ENCODE measurements at places on chromosomes 16 and 17. TPM values are rescaled to one million over a fixed set of nuclear protein-coding genes. Genes with fewer than 3 reads are reported as not detected.

DNA sequence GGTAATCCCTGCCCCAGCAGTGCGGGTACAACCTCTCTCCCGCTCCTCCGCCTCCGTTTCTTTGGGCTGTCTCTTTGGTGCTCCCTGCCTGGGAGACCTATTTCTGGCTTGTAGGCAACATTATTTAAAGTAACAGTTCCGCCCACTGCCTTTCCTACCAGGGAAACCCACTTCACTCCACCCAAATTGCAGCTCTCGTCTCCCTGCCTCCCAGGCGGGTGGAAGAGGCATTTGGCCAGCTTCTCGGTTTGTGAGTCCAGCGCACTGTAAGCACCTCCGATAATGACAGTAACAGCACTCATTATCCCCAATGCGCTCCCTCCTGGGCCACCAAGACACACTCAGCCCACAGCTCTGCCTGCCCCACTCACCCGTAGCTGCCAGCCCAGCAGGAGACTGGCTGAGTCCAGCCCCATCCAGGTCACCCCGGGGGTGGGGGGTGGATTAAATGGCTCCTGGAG lies 165.1 kb upstream of the CDC42EP4 start:
- no peaks in the 10 kb centered on the region for H3K36me3 ChIP-seq
- H3K27me3 ChIP-seq: no peaks in the 10 kb centered on the region
- H3K4me1 ChIP-seq: peaks cover 3% of the 10 kb centered on the region
- H3K4me3 ChIP-seq: no peak overlapping the region

DNA sequence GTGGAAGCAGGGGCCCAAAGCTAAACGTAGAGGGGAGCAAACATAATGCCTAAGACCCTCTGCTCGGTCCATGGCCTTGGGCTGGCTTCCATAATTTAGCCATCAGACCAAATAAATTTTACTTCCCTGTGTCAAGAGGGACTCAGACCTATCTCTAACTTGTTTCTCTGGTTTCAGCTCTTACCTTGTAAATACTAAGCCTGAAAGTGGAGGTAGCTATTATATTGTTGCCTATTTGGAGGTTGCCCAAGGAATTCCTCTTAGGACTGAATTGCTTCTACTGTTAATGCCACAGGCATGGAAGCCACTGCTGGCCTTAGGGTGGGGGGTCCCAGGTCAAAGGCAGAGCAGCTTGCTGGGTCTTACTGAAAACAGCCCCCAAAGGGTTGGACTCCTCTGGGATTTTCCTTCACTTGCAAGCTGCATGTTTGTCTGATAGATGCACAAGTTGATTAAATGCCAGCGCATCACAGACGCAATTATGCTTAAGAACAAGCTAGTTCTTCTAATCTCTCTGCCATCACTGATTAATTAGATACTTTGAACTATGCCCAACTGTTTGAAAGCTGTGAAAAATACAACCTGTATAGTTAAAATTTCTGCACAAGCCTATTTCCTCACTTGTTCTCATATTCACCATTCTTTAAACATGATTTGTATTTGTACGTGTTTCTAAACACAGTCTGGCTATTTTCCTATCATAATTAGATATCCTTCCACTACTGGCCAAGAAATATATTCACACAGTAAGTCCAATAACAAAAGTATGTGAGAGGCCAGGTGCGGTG lies 67.9 kb upstream of the HAS3 start:
- H3K4me3 ChIP-seq: no peak overlapping the region
- H3K36me3 ChIP-seq: peaks cover 7% of the 10 kb centered on the region
- no peak overlapping the region for H3K27ac ChIP-seq
- no peaks in the 10 kb centered on the region for H3K4me1 ChIP-seq
- no peak for DNase-seq

DNA sequence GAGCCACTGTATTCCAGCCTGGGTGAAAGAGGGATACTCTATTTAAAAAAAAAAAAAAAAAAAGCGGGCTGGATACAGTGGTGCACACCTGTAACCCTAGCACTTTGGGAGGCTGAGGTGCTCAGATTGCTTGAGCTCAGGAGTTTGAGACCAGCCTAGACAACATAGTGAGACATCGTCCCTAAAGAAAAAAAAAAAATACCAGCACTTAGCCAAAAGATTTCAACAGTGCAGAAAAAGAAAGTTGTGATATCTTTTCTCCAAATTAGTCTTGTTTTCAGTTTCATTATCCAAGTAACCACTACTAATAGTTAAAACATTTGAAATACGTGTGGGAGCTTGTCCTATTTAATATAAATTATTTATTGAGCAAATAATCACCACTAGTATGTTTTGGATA lies 48.7 kb downstream of the TENT4B start:
- H3K4me1 ChIP-seq: peaks cover 24% of the 10 kb centered on the region
- DNase-seq: no peak
- no peaks in the 10 kb centered on the region for H3K27me3 ChIP-seq
- H3K4me3 ChIP-seq: no peak overlapping the region
- H3K36me3 ChIP-seq: no peaks in the 10 kb centered on the region

DNA sequence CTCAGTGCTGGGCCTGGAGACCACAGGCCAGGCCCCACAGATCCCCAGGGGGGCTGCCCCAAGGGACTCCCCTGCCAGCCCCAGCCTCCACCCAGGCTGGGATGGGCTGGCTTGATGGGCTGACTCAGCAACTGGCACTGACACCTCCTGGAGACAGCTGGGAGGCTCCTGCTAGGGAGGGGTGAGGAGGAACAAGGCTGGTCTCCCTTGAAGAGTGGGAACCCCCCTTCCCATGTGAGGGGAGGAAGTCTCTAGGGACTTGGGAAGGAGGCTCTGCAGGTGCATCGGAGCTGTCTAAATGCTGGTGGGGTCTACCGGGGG lies 10.4 kb downstream of the NHERF1 start:
- no peaks in the 10 kb centered on the region for H3K27me3 ChIP-seq
- peaks cover 45% of the 10 kb centered on the region for H3K4me1 ChIP-seq
- peak overlapping the region; percentile 62 for H3K27ac ChIP-seq
- no peak for DNase-seq

GRCh38 chr17:51674579-51675255 lies 414.4 kb downstream of the UTP18 start:
- H3K36me3 ChIP-seq: no peaks in the 10 kb centered on the region
- no peak overlapping the region for H3K4me3 ChIP-seq
- H3K27ac ChIP-seq: no peak overlapping the region
- DNase-seq: no peak
- H3K27me3 ChIP-seq: no peaks in the 10 kb centered on the region
- no peaks in the 10 kb centered on the region for H3K4me1 ChIP-seq

DNA sequence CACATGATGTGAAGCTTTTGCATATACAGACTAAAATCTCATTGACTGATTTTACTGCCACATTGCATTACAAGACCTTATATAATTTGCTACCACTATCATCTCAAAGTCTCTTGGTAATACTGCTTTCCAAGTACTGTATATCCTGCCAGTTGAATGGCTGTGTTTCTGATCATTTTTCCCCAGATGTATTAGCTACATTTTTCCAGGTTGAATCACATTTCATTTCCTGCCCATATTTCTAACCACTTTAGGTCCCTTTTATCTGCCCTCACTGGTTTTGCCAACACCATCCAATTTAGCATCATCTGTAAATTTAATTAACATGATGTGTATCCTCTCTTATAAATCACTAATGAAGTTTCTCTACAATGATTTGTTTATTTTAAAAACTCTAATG lies 365.7 kb upstream of the PMFBP1 start:
- no peak overlapping the region for H3K27ac ChIP-seq
- no peaks in the 10 kb centered on the region for H3K4me1 ChIP-seq
- DNase-seq: no peak
- H3K27me3 ChIP-seq: no peaks in the 10 kb centered on the region

- no peak overlapping the region for H3K4me3 ChIP-seq
- H3K4me1 ChIP-seq: peaks cover 3% of the 10 kb centered on the region
- H3K27ac ChIP-seq: no peak overlapping the region
- peaks cover 47% of the 10 kb centered on the region for H3K27me3 ChIP-seq
Measured at GRCh38 chr16:87687126-87687910, 78.5 kb downstream of the KLHDC4 start.

DNA sequence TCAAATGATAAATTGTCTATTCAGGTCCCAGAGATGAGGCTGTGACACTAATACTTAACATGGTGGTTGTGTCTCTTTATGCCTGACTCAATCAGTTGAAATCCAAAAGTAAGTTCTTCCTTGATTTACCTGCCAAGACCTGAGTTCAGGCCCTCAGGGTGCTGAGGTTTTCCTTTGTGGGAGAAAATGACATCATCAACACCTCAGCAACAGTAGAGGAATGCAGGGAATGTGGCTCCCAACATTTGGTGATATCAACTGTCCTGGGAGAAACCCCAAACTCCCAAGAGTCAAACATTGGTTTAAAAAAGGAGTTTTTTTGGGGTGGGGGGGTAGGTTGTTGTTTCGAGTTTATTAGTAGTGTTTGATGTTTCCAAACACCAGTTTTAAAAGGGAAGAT lies 14.7 kb downstream of the RNF43 start:
- no peaks in the 10 kb centered on the region for H3K4me1 ChIP-seq
- H3K36me3 ChIP-seq: no peaks in the 10 kb centered on the region
- no peak for DNase-seq
- H3K27me3 ChIP-seq: no peaks in the 10 kb centered on the region

- H3K4me3 ChIP-seq: no peak overlapping the region
- H3K27ac ChIP-seq: no peak overlapping the region
- H3K27me3 ChIP-seq: no peaks in the 10 kb centered on the region
- DNase-seq: no peak
- H3K4me1 ChIP-seq: no peaks in the 10 kb centered on the region
Measured at GRCh38 chr17:72745241-72745640, 347.2 kb downstream of the SLC39A11 start.

GRCh38 chr17:75722542-75723095 lies 1.4 kb downstream of the ITGB4 start:
- no peaks in the 10 kb centered on the region for H3K36me3 ChIP-seq
- H3K4me1 ChIP-seq: peaks cover 12% of the 10 kb centered on the region
- H3K27ac ChIP-seq: no peak overlapping the region
- H3K27me3 ChIP-seq: no peaks in the 10 kb centered on the region
- no peak overlapping the region for H3K4me3 ChIP-seq

- peak overlapping the region; percentile 84 for H3K27ac ChIP-seq
- H3K4me1 ChIP-seq: peaks cover 72% of the 10 kb centered on the region
- no peak overlapping the region for H3K4me3 ChIP-seq
- peaks cover 3% of the 10 kb centered on the region for H3K36me3 ChIP-seq
Measured at GRCh38 chr17:80789356-80789902, 202.2 kb upstream of the CHMP6 start.

DNA sequence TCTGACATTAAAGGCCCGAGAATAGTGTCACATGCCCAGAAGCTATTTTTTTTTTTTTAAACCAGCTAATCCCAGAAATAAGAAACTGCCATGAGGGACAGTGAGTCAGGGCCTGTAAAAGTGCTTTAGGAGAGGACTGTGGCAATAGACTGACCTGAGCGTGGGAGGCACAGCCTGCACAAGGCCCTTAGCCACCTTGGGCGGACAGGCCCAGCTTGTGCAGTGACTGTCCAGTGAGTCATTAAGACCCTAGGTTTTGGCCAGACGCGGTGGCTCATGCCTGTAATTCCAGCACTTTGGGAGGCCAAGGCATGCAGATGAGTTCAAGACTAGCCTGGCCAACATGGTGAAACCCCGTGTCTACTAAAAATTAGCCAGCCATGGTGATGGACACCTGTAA lies 343.0 kb upstream of the ZFHX3 start:
- DNase-seq: no peak
- H3K4me3 ChIP-seq: no peak overlapping the region
- no peaks in the 10 kb centered on the region for H3K4me1 ChIP-seq
- no peaks in the 10 kb centered on the region for H3K36me3 ChIP-seq
- H3K27ac ChIP-seq: no peak overlapping the region

DNA sequence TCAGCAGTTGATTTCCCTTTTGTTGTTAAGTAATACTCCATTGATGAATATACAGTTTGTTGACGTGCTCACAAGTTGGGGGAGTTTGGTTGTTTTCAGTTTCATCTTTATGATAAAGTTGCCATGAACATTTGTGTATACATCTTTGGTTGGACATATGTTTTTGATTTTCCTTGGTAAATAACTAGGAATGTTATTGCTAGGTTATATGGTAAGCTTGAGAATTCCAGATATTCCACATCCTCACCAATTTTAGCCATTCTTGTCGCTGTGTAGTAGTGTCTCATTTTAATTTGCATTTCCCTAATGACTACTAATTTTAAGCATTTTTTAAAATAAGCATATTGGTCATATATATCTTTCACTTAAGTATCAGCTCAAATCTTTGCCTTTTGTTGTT lies 55.0 kb upstream of the RASL10B start:
- no peak for DNase-seq
- no peak overlapping the region for H3K27ac ChIP-seq
- H3K27me3 ChIP-seq: no peaks in the 10 kb centered on the region
- H3K36me3 ChIP-seq: no peaks in the 10 kb centered on the region

DNA sequence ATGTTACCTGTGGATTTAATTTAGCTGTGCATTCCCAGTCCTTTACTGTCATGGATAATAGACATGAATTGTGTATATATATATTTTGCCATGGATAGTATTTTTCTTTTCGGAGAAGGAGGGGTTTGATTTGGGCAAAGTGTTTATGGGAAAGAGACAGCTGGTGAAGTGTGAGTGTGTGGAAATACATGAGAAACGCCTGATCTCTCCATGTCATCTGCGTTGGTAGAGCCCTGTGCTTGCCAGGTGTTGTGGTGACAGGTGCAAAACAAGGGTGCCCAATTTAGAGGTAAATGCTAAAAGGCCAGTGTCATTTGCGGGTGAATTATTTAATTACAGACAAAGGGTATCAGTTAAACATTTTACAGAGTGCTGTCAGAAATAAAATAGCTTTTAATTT lies 23.4 kb downstream of the NDEL1 start:
- no peak for DNase-seq
- peaks cover 11% of the 10 kb centered on the region for H3K36me3 ChIP-seq
- H3K27ac ChIP-seq: no peak overlapping the region
- no peaks in the 10 kb centered on the region for H3K4me1 ChIP-seq
- H3K27me3 ChIP-seq: no peaks in the 10 kb centered on the region
- no peak overlapping the region for H3K4me3 ChIP-seq

DNA sequence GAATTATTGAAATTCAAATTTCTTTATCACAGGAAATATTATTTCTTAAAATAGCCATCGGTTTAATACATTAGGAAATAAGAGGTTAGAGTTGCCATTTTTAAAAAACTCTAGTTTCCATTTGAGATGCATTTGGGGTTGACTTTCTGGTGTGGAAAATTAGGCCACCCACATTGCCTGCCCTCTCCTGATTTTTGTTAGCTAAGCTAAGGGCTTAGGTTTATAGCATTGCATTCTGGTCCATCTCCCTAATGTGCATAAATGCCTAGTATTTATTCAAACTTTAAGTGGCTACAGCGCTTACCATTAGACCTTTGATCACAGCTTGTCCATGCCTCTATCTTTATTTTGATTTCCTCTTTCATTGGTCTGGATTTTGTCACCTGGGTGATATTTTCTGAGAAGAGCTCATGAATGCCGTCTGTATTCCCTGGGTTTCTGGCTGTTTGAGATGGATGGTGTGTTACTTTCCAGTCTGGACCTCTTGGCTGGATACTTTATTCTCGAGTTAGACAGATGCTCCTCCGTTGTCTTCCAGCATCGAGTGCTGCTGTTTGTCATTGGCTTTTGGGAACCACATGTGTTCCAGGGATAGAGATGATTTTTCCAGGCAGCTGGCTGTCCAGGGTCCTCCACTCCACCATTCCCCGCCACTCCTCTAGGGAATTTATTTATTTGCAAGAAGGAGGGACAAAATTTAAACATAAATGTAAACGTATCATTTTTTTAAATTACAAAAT lies 120.3 kb downstream of the KATNIP start:
- H3K36me3 ChIP-seq: no peaks in the 10 kb centered on the region
- no peaks in the 10 kb centered on the region for H3K27me3 ChIP-seq
- H3K4me3 ChIP-seq: no peak overlapping the region
- no peak for DNase-seq
- H3K4me1 ChIP-seq: no peaks in the 10 kb centered on the region

SLFN14 gene
- not detected for total RNA-seq

PRDM7 gene
- not detected for total RNA-seq

CLEC3A gene
- total RNA-seq: not detected

FHOD1 gene
- total RNA-seq: 92.5 TPM

RNF157 gene
- 66.5 TPM for total RNA-seq
